ENCODE measurements at places on chromosomes 1 and 21.

DNA sequence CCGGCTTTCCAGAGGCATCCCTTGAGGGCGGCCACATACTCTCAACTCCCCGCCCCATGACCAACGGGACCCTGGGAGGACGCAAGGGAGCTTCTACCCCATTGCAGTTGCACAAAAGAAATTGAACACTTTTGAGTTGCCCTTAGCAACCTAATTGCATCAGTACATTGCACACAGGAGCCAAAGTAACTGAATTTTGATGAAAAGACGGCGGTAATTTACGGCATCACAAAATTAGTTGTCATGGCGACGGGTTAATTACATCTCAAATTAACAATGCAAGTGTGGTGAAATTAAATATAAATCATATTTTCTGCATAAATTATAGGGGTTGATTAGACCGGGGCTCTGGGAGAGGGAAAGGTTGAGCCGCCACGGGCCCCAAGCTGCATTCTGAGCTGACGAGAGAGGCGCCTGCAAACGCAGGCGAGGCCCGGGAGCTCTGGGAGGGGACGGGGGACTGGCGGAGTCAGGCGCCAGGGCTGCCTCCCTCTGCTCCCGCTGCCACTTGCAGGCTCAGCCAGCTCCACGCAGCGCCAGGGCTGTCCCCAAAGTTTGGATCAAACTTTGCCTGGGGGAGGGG lies 61.4 kb downstream of the CASZ1 start:
- DNase-seq = no peak

- no peak for DNase-seq
Observed at GRCh38 chr1:153361480-153362109, 3.9 kb downstream of the S100A9 start.

- no peak for DNase-seq
Observed at GRCh38 chr1:218531936-218532335, 186.8 kb downstream of the TGFB2 start.

DNA sequence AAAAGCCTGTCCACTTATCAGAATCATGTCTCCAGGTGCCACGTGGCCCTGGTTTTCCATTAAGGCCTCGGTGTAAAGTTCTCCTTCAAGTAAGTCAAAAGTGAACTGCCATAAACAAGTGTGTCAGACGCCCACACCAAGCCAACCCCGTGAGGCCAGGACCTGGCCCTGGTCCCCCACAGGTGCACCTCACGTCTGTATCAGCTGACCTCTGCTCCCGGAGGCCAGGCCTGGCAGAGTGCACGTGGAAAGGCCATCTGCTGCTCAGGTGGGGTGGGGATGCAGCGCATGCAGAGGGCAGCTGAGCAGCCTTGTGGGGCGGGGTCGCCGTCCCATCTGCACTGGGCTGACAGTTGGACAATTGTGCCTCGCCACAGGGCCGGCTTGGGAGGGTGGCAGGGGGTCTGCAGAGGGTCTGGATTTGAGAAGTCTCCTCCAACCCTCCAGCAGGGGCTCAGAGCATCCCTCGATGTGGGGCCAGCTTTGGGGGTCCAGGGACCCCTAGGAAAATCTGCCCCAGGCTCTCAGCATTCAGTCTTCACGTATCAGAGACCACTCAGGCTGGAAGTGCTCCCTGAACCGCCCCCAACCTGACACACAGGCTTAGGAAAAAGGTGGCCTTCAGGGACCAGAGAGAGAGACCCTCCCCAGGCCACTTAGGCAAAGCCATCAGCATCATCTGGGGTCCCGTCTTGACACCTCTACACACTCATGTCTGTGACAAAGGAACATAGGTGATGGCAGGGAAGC lies 3.0 kb downstream of the SLC19A1 start:
- DNase-seq = peak; percentile 33

- no peak for DNase-seq
Observed at GRCh38 chr1:95325349-95325748, 91.3 kb downstream of the RWDD3 start.

DNA sequence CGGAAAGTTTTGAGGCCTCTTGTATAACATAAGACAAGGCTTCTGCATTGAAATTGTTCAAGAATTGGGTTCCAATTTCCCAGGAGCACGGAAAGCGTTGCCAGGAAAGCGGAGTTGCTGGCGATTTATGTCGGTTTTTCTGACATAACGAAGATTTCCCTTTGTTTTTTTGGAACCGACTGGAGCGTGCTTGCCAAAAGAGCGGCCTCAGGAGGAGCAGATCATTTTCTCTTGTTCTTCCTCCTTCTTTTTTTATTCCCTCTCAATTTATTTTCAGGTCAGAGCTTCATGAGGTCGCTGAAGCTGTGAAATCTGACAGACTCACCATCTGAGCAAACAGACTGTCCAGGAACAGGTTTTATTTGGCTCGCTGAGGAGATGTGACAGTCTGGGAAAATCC lies 275.5 kb downstream of the CAMTA1 start:
- no peak for DNase-seq

DNA sequence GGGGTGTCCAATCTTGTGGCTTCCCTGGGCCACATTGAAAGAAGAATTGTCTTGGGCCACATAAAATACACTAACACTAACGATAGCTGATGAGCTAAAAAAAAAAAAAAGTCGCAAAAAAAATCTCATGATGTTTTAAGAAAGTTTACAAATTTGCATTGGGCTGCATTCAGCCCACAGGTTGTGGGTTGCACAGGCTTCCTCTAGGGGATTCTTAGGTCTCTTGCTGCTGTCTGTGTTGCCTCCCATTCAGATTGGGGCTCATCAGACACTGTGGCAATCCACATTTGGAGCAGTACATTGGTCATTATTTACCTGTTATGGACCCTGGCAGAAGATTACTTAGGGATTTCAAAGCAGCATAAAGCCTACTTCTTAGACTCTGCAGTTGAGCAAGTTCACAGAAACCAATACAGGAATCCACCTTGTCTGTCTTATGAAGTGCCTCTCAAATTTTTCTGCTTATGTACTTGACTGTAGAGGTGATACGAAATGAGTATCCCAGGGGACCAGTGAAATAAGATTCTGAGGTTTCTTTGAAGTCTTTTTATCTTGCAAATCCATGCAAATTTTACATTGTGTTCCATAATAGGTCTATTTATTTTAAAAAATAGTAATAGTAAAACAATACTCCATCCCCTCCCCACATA lies 205.5 kb downstream of the RPS6KC1 start:
- DNase-seq = no peak

GRCh38 chr21:34783815-34784214 lies 115.0 kb downstream of the CLIC6 start:
- DNase-seq = no peak

- DNase-seq = no peak
Observed at GRCh38 chr1:43844114-43844513, 89.5 kb upstream of the ARTN start.

GRCh38 chr1:56957931-56958330 lies 7.9 kb downstream of the C8B start:
- no peak for DNase-seq

- no peak for DNase-seq
Observed at GRCh38 chr1:61427510-61427909, 297.4 kb downstream of the TM2D1 start.

- DNase-seq = no peak
Observed at GRCh38 chr1:4178501-4179113, 278.5 kb upstream of the C1orf174 start.

DNA sequence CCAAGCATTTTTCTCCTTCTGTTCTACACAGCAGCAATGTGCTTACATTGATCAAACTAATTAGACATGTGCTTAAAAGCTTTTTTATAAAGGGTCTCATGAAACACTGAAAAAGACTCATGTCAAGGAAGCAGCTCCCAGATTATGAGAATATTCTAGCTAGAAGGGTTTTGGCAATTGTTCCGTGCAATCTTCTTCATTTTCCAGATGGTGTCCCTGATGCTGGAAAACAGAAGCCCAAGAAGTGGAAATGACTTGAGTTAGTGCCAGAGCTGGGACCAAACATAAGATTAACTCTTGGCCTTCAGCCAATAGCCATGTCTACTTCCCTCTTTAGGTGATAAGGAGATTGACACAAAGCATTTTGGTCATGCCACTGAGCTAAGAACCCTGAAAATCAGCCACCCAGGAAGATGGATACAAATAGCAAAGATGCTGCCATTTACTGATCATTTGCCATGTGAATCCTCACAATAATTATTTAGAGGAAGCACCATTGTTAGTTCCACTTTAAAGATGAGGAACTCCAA lies 110.8 kb downstream of the MATN1 start:
- no peak for DNase-seq

DNA sequence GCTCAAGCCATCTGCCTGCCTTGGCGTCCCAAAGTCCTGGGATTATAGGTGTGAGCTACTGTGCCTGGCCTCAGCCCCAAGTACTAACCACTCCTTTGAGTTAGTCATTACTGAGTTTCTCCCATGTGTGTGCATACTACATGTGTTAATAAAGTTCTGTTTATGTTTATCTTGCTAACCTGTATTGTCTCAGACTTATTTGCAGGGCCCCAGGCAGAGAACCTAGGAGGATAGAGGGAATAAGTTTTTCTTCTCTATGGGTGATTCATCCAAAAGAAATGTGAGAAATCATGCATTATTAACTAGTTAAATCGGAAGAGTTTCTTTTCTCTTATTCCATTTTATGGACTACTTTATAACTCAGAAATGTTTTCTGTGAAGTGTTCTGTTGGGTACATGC lies 203.9 kb upstream of the CACYBP start:
- DNase-seq = no peak

GRCh38 chr1:38915352-38915948 lies 26.2 kb downstream of the RHBDL2 start:
- DNase-seq = no peak

GRCh38 chr1:25662061-25662460 lies 45.5 kb downstream of the MAN1C1 start:
- DNase-seq = no peak

DNA sequence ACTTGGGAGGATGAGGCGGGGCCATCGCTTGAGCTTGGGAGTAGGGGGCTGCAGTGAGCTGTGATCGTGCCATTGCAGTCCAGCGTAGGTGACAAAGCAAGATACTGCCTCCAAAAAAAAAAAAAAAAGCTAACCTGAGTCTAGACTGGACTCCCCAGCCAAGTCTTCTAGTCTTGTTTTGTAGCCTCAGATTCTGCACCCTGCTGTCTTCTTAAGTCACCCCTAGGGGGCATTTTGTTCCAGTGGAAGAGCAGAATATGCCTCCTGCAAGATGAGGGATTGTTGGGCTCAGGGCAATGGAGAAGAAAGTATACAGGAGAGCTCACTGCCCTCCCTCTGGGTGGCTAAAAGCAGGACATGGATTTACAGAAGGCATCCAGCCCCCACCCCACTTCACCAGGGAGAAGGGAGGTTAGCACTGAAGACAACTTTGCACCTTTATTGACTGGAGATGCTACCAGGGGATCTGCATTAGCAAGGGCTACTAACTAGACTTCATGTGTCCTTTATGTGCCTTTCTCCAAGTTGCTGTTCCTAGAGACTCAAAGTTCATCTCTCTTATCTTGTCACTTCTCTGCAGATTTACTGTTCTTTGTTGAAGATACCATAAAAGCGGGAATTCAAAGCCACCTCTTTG lies 15.3 kb upstream of the RNF187 start:
- DNase-seq = no peak

DNA sequence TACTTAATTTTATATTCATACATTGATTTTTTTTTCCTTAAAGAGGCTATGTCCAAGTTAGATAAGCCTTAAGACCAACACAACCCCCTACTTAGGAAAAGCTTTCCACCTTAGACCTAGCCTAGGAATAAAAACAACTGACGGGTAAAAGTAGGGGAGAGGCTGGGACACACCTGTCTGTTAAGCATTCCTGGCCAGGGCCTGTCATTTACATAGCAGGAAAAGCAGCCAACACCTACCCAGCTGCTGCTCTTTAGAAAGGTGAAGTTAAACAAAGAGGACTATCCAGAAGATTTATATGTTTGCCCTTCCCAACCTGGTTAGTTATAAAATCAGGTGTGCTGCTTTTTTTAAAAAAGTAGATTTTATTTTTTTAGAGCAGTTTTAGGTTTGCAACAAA lies 29.1 kb upstream of the SAMD13 start:
- DNase-seq = no peak

DNA sequence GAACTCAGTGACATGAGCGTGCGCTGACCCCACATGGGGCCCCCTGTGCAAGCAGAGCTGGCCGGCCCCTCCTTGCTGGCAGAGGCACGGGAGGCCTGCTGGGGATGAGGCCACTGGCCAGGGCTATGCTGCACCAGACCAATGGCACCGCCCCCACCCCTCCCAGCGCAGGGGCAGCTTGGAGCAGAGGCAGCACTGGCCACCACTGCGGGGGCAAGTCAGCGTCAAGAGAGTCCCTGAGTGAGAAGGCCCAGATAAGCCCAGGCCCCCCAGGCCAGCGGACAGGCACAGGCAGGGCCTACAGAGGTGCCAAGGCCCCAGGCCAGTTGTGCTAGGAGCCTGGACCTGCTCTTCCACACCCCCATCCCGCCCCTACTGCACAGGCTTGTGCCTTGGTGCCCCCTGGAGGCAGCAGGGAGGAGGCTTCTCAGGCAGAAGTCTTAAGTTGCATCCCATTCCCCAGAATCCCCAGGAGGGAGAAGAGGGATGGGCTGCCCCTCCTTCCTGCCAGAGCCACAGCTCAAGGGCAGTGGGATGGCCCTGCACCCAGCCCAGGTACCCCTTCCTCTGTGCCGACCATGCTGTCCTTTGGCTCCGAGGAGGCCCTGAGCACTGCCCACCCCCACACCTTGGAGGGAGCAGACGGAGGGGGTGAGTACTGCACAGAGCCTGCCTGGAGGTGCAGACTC lies 35.8 kb downstream of the EPHX1 start:
- no peak for DNase-seq

GRCh38 chr1:14910984-14911721 lies 242.4 kb upstream of the TMEM51 start:
- no peak for DNase-seq

DNA sequence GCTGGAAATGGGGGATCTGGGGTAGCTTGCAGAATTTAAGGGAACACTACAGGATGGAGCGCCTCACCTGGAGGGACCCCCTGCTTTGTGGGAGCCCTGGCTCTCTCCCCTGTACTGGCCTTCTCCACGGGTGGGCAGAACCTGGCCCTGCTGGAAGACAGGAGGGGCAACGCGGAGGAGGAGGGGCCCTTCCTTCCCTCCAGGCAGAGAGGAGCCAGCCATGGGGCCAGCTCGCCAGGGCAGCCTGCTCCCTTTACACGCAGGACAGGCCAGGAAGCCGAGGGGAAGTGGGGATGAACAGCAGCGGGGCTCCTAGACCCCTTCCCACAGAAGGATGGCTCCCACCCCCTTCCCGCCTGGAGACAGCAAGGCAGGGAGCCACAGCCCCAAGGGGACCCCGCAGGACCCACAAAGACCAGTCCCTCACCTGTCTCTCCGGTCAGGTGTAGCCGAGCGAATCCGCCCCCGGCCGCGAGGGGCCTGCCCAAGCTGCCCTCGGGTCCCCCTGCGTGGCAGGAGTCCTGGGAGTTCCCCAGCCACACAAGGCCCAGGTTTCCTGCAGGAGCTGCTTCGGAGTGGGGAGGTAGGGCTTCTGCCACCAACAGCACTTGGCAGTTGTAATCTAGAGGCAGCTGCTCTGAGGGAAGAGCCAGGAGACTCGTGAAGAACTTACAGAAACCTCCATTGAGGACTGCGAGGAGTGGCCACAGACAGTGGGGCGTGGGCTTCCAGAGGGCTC lies 1.6 kb upstream of the SLC19A1 start:
- peak; percentile 25 for DNase-seq

Data from dorsolateral prefrontal cortex (tissue), 122 donors.